ENCODE measurements at places on chromosomes 7 and 10.

GRCh38 chr7:107711301-107711700 is 32.6 kb upstream of the CBLL1 start:
- DNase-seq: no peak

DNA sequence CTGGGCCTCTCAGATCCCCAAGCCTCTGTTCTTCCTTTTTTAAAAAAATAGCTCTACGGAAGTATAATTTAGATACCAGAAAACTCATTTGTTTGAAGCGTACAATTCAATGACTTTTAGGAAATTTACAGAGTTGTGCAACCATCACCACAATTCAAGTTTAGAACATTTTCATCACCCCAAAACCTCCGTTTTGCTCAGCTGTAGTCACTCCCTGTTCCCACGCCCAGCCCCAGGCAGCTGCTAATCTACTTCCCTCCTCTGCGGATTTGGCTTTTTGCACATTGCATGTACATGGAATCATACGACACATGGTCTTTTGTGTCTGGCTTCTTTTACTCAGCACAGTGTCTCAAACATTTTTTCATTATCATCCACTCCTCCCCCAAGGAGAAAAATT is 229.2 kb downstream of the TCF7L2 start:
- no peak for DNase-seq

- DNase-seq: no peak
Measured at GRCh38 chr10:119478811-119479341, 63.6 kb downstream of the RGS10 start.

- DNase-seq: peak; percentile 54
Measured at GRCh38 chr10:129030996-129031843, 435.8 kb upstream of the MGMT start.

DNA sequence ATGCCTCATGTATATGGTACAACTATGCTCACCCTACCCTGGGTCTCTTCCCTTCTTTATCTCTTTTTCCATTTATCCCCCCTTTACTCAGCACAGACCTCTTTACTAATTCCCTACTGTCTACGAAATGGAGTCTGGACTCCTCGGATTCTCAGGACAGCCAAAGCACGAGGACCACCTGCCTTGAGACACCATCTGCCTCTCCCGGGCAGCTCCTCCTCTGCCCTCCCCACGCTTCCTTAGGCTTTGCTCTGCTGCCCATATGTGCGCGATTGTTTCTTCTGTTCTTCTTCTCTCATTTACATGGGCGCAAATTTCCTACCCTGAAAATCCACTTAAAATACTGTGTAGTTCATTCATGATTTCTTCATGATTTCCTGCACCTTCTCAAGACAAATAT is 62.7 kb upstream of the STK17A start:
- no peak for DNase-seq

GRCh38 chr7:123537026-123537642 is 2.7 kb upstream of the IQUB start:
- DNase-seq: no peak

DNA sequence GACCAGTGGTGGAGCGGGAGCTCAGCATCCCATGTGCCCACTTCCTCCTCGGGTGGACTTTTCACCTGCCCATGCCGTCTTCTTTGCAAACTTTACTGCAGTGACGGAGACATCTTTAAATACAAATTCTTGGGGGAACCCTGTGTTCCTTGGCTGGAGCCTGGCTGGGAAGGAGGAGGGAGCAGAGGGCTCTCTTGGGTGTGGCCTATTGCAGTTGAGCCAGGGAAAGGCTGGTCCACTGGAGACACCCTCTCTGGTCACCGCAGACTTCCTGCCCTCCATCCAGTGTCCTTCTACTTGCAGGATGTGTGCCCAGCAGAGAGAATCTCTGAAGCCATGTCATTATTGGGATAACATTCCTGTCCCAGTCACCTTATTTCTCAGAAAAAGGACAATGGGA is 67.3 kb downstream of the TCF7L2 start:
- DNase-seq: no peak

DNA sequence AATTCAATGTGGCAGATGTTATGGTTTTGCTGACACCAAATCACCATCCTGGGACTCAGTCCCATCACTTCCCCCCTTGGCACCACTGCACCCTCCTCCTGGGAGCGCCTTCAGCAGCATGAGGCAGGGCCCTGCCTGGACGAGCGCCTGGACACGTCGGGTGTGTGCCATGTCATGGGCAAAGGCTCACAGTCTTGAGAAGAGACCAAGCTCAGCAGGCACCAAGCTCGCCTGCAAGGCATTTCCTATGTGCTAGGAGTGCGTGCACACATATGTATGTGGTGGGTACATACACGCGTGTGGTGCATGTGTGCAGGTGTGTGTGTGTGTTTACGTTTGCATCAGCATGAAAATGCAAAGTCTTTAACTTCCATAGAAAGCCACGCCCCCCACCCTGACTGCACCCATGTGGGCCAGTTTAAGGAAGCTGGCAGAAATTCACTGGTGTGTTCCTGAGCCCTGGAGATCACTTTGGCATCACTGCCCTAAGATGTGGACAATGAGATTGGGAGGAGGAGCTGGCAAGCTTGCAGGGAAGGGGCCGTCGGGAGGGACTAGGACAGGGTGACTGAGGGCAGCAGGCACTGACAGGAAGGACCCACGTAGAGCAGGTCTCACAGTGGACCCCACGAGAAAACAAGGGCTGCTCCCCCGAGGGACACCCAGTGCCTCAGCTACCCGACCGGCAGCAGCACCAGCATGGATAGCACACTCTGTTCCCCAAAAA is 169.9 kb upstream of the PPP2R2D start:
- DNase-seq: no peak

GRCh38 chr10:663466-663751 is 26.1 kb downstream of the DIP2C start:
- DNase-seq: no peak

- no peak for DNase-seq
Measured at GRCh38 chr7:132561763-132562162, 14.5 kb downstream of the PLXNA4 start.

DNA sequence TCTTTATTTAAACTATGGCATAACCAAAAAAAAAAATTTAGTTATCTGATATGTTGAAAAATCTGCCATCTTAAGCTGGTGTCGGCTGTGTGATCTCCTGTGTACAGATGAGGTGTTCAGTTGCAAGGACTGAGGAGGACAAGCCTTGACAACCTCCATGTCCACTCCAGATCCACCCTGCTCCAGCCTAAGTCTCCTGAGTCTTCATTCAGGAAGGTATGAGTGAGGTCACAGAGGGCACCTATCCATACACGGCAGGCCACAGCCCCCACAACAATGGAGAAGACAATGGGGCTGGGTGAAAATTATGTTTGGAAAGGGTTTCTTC is 16.1 kb downstream of the TARP start:
- no peak for DNase-seq

DNA sequence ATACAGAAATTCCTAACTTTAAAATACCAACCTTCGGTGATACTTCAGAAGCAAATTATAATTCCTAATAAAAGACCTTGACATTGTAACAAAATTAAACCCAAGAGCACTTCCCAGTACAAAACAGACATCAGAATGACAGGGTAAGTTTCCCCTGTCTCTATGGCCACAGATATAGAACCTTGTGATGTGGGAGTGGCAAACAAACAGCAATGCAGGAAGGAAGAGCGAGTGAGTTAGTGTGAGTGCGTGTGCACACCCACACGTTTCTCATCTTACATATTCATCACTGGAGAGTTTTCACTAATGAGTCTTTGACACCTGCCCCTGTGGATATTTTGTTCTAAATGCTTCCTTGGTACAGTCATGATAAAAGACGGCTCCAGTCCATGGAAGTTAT is 72.2 kb downstream of the VWC2 start:
- DNase-seq: no peak

GRCh38 chr10:98257198-98257597 is 10.8 kb downstream of the LOXL4 start:
- DNase-seq: no peak

DNA sequence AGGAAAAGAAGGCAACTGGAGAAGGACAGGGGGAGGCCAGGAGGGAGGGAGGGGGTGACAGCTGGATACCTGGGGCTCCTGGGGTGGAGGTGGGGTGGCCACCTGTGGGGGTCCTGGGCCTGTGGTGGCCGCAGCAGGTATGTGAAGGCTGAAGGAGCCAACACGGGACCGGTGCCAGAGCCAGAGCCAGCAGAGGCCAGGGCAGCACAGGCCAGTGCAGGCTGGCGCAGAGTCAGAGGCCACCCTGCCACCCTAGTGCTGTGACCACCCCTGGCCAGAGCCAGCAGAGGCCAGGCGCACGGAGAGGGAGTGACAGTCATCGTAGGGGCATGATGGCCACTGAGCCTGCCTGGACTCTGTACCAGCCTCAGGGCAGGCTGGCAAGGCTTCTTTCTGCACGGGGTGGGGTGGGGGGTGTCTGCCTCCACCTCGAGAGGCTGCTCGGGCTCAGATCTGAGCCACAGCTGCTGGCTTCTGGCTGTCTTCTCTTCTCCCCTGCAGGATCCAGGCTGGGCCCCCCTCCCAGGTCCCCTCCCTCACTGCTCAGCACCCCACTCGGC is 28.8 kb downstream of the YKT6 start:
- DNase-seq: no peak

DNA sequence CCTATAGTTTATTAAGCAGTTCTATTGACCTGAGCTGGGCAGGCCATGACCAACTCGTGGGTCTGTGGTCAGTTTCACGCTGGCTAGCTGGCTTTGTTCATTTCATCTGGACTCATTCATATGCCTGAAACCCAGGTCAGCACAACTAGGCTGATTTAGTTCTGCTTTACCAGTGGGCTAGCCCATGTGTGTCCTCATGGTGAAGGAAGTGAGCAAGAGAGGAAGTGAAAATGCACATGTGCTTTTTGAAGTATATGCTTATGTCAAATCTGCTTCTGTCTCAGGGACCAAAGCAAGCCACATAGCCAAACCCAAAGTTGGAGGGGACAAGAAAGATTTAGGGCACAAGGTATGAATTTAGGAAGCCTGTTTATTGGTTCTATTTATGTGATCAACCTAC is 154.5 kb downstream of the RNF133 start:
- no peak for DNase-seq

GRCh38 chr7:130560972-130561371 is 69.1 kb downstream of the MEST start:
- DNase-seq: no peak

DNA sequence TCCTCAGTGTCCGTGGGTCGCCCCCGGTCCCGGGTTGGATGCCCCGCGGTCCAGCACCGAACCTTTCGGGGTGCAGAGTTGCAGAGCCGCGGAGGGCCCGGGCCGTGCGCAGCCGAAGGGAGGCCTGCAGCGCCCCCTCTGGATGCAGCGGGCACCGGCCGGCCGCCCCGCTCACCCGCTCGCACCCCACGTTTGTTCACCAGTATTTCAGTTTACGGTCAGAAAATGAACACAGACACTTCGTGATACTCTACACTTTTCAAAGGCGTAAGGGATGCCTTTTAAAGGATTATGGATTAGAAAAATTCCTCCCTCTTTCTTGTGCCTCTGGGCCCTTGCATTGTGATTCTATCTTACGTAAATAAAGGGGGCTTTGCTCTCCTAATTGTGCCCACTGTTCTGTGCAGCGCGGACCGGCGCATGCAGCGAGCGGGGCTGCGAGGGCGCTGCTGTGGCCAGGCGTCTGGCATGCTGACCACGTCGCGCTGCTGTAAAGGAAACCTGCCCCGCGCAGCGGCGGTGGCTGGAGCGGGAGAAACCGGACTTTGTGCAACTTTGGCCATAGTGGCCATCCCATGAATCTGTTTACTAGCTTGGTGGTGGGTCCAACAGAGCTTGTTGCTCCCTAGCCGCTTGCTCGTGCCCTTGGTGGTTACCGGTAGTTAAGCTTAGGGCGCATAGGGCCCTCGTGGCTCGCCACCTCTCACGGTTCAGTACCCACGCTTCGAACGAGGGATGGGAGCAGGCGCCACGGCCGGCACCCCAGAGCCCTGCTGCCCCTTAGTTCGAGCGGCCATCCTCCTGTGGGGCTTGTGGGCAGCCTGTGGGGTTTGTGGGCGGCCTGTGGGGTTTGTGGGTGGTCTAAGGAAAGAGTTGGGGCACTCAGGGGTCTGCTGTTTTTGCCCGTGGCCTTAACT is 739 bp upstream of the MEST start:
- DNase-seq: peak; percentile 43

DNA sequence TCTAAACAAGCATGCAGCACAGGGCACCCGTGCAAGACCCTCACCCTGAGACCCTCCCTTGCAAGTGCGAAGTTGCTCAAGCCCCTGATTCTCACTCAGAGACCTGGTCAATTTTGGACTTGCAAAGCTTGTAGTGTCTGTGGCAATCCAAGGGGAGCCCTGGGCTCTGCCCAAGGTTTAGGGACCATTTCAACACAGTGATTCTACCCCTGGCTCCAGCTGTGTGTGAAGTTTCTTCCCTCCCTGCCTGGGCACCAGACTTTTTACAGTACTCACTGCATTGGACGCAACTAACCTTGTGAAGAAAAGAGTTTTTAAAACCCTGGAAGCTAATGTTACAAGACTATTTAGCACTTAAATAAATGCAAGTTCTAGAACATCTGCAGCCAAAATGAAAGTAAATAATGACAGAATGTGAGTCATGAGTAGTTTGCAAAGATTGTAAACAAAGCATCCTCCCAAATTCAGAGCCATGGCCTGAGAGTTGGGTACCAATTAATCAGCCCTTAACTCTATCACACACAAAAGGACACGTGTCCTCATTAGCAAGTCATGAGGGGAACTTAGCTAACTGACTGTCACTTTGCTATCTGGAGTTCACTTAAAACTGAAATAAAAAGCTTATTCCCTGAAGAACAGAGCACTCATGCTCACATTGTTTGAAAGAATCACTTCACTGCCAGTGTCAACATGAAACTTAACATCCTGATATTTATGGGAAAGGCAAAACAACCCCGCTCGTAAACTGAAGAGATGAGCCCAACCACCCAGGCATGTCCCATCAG is 48.1 kb downstream of the RGS10 start:
- no peak for DNase-seq

DNA sequence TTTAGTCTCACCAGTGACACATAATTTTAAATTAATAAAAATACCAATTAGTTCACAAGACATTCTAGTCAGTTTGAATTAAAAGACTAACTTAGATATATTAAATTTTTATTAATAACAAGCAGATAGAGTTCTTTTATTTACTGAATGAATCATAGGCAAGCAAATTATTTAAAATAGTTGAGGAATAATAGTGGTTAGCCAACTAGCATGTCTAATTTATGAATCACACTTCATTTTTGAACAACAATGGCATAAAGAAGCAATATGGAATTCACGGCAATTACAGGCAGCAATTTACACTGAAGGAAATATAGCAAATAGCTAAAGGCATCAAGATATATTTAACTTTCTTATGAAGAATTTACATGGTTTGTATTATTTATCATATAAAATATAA is 187.0 kb upstream of the SLC26A5 start:
- no peak for DNase-seq

DNA sequence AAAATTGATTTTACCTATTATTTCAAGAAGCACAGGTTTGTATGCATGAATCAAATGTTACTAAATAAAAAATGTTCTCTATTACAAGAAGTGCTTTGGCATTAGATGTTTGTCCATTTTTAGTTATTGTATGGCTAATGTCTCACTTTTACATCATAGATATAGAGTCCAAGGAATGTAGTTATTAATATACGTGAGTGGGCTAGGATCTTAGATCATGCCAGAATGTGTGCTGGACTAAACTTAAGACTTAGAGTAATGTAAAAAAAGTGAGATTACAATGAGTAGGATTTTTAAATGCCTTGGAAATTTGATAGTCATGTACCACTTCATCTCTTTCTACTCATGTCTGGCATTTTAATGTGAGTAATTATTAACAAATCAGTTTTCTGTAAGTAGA is 196.6 kb downstream of the ARL4A start:
- DNase-seq: no peak

- DNase-seq: no peak
Measured at GRCh38 chr10:61135276-61135721, 191.3 kb upstream of the RHOBTB1 start.

Measured in stimulated activated CD4-positive, alpha-beta T cell treated with anti-CD3 and anti-CD28 coated beads, Interleukin-4, amount 100 ng/mL, for 1 hour (primary cell).